CD4-positive, alpha-beta T cell treated with Interleukin-2 at 100 ng/mL for 4 hours (primary cell): ENCODE measurements at places on chromosomes 4 and X.

DNA sequence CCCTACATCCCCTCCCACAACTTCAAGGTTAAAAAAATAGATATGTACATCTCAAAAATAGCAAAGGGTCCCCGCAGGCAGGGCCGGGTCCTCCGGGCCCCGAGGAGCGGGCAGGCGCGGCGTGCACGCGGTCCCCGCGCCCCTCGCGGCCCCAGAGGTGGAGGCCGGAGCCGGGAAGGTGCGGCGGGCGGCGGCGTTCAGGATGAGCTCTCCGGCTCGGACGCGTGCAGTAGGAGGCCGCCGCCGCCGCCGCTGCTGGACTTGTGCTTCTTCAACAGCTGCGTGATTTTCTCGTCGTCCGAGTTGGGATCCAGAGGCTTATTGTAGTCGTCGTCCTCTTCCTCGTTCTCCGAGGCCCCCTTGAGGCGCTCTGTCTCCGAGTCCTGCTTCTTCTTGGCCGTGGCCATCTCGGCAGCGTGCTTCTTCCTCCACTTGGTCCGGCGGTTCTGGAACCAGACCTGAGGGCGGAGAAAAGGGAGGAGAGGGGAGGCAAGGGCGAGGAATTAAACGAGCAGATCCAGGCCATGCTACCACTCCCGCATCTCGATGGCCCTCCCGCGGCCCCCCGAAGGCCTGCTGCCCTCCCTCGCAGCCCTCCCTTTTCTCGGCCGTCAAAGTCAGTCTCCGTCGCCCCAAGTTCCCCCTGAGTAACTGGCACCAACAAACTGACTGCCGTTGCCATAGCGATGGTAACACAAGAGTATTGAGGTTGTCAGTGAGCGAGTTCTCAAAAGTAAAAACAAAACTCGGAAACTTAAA lies 5.8 kb downstream of the NKX6-1 start:
- no peak for DNase-seq

DNA sequence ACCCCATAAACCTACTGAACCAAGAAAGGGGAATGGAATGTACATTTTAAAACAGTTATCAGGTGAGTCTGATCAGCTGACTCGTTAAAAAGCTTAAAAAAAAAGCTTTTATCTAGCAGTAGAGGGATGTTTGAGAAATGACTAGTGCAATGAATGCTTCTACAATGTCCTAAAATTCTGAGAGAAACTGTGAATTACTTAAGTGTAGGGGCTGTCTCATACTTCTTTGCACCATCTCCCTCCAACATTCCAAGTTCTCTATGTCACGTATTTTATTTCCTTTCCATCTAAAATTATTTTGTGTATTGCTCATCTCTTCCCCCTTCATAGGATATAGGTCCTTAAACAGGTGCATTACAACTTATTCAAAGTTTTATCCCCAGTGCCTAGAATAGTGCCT lies 11.9 kb upstream of the AREG start:
- DNase-seq = no peak

DNA sequence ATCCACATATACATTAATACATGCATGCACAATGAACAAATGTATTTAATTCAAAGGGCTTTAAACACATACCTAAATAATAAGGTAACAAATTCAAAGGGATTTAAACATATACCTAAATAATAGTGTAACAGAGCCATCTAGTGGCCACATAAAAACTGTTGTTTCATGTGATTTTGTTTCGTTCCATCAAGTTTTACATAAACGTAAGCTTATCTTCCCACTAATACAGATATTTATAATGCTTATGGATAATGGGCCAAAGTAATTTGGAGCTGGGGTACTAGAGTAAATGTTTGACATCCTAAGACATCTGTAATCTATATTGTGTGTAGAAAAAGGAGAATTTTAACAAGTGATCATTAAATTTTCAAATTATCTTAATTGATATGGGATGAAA lies 82.3 kb downstream of the PRSS12 start:
- peak; percentile 62 for DNase-seq

GRCh38 chrX:153902385-153902784 lies 2.1 kb upstream of the AVPR2 start:
- no peak for DNase-seq

- DNase-seq = no peak
Measured at GRCh38 chr4:18435781-18436180, 414.2 kb upstream of the LCORL start.

GRCh38 chr4:37687194-37687562 lies 1.0 kb upstream of the RELL1 start:
- no peak for DNase-seq

DNA sequence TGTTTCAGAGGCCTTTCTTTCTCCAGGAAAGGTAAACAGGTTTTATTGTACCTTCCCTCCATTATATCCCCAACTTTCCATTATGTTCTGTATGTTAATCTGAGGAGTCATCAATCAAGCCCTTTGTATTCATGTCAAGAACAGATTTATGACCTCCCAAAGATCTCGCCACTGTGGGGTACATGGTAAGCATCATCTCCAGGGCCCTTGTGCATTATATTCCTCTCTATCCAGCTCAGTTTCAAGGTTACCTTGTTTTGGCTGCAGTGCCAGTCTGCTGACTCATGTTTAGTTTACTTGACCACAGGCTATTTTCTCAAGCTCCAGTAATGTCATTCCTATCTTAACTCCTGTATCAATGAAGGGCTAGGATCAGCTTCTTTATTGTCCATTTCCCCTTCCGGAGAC lies 125.1 kb upstream of the FRMPD4 start:
- no peak for DNase-seq

- peak; percentile 0 for DNase-seq
Measured at GRCh38 chrX:71053217-71053621, 14.9 kb downstream of the SNX12 start.

DNA sequence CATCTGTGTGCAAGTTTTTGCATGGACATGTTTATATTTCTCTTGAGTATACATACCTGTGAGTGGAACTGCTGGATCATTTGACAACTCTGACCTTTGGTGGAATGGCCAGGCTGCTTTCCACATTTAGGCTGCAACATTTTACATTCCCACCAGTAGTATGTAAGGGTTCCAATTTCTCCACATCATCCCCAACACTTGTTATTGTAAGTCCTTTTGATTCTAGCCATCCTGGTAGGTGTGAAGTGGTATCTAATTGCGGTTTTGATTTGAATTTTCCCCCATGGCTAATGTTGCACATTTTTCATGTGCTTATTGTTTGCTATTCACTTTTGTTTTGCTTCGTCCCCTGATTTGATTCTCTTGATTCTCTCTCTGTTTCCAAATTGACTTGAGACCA lies 16.4 kb downstream of the DLG3 start:
- no peak for DNase-seq

DNA sequence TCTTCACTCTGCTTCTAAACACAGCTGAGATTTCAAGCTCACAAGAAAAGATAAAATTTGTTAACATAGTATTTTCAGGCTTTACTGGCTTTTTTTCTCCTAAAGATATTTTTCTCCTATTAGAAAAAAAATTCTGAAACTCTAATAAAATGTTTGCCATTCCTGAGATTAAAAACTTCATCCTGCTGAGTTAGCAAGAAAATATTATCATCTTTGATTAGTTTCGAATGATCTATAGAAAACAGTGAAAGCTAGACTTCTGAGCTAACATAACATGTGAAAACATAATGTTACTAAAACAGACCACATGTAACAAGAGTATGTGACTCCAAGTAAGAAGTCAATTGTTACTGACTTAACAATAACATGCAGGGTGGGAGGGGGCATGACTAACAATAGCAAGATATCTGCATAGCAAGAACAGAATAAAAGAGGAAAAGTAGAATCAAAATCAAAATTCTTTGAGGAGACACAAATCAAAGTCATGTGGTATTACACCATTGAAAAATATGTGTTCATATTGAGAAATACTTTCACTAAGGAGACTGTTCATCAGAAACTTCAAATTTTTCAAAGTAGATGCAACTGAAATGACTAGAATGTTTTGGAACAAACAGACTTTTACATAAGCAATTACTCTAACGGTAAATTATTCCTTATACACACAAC lies 14.5 kb downstream of the TBCK start:
- DNase-seq = no peak

DNA sequence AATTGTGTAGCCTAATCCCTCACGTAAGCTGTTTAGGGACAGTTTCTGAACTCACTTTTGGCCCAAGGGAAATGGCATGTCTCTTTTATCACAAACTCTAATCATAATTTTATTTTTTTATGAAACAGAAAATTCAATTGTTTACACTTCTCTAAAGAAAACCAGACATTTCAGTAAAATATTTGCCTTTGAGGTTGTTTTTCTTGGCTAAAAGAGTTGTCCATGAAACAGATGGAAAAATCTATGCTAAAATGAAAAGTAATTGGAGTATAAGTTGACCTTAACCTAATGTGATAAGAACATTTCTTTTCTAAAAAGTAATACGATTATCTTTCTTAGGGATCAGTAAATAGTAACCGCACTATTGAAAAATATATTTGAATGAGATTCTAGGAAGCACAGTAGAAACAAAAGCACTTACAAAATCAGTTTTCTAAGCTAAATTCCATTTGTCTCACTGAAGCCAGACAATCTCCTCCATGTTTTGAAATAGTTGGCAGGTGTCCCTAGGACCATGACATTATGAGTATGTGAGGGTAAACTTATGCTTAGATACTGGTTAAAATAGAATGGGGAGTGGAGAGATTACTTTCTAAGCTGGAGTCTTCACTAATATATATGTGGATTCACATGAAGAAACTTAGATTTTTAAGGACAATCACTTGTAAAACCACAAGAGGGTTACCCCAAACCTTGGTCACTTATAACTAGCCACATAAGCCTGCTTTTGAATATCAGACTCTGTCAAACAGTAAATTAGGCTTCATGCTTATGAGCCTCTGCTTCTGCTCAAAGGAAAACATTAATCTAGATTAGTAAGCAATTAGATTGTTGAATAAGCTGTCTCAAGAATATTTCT lies 20.1 kb upstream of the TET2 start:
- DNase-seq = no peak

DNA sequence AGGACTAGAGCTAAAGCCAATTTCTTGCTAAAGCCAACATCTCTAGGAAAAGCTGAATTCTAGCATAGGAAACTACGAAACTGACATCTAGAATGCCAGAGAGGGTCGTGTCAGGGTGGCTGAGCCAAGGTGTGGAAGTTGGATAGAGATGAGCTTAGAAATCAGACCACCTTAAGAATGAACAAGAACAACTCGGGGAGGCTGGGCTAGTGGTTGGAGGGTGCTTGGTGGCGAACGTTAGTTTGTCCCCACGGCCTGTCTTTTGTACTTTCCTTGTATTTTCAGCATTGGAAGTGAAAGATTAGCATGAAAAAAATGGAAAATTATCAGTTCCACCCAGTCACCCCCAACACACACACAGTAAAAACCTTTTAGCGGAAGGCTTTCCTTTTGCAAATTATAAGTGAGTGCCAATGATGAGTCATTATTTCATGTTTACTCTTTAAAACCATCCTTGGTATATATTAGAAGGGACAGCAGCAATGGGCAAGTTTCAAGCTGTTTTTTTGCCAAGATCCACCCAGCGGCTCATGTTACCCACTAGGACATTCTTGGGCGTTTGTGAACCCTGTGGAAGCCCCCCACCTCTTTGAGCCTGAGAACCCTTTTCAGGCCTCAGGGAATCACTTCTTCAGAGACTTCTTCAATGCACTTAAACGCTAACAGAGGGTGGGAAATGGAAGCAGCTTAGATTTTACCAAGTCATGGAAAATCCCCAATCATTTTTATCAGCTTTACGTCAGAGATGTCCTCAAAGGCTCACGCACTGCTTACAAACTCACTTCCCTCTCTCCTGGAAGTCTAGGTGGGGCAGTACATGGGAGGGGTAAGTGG lies 4.9 kb upstream of the PPEF1 start:
- DNase-seq = no peak

DNA sequence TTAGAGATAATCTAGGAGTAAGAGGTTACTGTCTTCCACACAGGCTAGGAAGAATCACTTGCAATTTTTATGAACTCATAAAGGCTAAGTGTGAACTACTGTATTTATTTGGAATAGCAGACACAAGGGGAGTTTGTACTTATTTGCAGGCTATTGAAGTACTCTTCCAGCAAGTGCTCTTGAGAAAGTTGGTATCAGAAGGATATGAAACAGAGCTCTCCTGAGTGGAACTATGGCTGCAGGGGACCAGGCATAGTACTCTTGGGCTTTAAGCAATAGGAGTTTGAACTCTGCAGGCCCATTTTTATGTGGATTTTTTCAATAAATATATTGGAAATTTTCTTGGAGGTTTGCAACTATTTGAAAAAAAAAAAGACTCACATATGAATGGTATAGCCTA lies 756.3 kb upstream of the ATOH1 start:
- no peak for DNase-seq

DNA sequence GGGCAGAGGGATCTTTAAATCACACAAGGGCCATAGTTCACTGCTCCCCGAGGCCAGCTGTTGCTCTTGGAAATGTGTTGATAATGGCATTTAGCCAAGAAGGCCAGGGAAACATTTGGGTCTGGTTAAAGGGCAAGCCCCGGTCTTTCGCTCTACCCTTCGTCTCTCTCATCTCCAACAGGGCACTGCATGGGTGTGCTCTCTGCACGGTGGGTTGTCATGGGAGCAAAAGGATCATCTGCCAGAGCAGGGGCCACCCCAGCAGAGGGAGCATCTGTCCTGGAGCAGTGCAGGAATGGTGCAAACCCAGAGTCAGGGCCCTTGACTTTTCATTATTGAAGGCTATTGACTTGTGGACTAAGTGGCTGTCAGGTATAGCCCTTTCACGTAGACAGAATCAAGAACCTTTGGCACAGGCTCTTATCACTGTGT lies 22.7 kb upstream of the PGRMC2 start:
- no peak for DNase-seq

- DNase-seq = no peak
Measured at GRCh38 chr4:3736806-3737205, 29.4 kb upstream of the ADRA2C start.

DNA sequence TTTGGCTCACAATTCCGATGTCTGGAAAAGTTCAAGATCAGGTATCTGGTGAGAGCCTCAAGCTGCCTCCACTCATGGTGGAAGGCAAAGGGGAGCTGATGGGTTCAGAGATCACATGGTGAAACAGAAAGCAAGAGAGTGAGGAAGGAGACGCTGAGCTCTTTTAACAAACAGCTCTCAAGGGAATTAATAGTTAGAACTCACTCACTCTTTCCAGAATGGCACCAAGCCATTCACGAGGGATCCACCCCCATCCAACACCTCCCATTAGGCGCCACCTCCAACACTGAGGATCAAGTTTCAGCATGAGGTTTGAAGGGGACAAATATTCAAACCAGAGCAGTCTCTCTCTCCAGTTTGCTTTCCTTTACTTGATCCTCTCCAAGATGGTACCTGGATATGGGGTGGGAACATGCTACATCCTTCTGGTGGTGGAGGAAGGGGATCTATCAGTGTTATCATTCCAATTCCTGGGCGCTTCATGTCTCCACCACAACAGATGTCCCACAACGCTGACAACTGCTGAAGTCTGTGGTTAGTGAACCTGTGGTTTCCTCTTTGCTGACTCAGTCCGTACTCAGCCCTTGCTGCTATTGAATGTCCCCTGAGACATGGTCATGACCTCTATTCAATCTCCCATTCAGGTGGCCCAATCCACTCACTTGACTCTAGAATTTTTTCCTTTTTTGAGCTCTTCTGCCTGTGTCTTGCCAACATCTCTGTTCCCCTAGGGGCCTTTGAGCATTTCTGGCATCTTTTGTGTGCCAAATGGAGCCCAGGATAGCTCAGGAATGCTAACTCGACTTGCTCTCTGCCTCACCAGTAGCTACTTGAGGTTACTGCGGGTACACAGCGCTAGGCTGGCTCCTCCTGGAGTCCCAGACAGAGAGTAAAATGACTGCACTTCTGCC lies 395.2 kb downstream of the MID1IP1 start:
- DNase-seq = peak; percentile 48
